ENCODE measurements at places on chromosomes 2 and 18. TPM values are rescaled to one million over a fixed set of nuclear protein-coding genes. Genes with fewer than 3 reads are reported as not detected.

- H3K27me3 ChIP-seq = peaks cover 1% of the 10 kb centered on the region
- H3K27ac ChIP-seq = no peak overlapping the region
These were observed 36.8 kb upstream of the PLEKHM3 start for GRCh38 chr2:208062113-208062512.

DNA sequence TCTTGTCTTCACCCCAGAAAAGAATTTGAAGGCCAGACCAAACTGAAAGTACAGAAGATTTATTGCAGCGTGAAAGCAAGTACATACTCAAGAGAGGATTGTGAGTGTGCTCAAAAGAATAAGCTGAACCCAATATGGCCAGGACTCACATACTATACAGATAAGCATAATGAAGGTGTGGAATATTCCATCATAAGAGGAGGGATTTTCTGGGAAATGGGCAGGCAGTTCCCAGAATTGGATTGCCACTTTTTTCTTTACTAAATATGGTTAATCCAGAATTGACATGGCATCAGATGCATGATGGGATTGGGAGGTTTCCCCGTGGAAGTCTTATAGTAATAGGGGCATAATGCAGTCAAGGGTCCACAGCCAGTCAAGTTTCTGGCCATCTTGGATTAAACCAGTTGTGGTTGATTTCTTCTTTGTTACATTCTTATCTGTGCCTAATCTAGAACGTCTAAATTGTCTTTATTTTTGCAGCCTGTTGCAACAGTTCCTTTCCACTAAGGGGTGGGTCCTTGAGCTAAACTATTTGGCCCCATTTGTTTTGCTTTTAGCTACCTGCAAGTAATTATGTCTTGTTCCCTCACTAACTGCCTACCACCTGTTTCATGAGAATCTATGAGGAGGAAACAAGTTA, 9.0 kb downstream of the SP140L start:
- peaks cover 57% of the 10 kb centered on the region for H3K4me1 ChIP-seq
- peaks cover 62% of the 10 kb centered on the region for H3K36me3 ChIP-seq
- H3K27me3 ChIP-seq = no peaks in the 10 kb centered on the region
- peak overlapping the region; percentile 88 for H3K27ac ChIP-seq
- peak overlapping the region; percentile 63 for H3K4me3 ChIP-seq

The HOXD11 gene
- total RNA-seq = not detected

GRCh38 chr2:32940316-32940997, 6.3 kb upstream of the LTBP1 start:
- no peak for DNase-seq
- no peak overlapping the region for H3K4me3 ChIP-seq
- H3K27me3 ChIP-seq = peaks cover 9% of the 10 kb centered on the region
- H3K4me1 ChIP-seq = no peaks in the 10 kb centered on the region

- H3K4me3 ChIP-seq = no peak overlapping the region
- H3K27ac ChIP-seq = no peak overlapping the region
- no peaks in the 10 kb centered on the region for H3K36me3 ChIP-seq
- no peak for DNase-seq
- no peaks in the 10 kb centered on the region for H3K4me1 ChIP-seq
- no peaks in the 10 kb centered on the region for H3K27me3 ChIP-seq
These were observed 15.3 kb downstream of the VIT start for GRCh38 chr2:36711741-36712314.
